ENCODE measurements at places on chromosomes 7 and 10. TPM values are rescaled to one million over a fixed set of nuclear protein-coding genes. Genes with fewer than 3 reads are reported as not detected.
A peak's percentile ranks its signal among the peaks of the same experiment; 100 is the strongest.

DNA sequence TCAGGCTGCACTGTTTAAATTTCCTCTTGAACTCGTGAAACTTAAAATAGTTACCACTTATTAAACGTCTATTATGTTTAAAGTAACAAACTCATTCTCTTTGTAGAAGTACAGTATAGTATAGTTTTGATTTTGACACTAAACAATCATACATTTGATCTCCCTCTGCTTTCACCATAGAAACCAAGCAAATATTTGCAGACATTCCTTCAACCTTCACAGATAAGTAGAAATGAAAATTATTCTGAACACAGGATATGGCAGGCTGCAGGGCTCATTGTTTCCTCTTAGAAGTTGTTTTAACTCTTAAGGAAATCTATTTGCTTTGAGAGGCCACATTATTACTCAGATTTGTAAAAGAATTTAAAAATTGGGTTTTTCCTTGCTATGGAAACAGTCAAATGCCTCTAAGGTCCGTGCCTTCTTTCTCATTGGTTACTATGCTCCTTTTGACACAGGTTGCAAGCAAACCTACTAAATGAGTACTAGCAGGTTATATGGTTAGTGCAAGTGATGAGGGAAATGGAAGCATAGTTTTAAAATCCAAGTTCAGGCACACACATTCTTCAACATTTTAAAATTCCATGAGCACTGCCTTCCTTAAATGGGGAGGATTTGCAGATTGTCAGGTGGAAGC lies 92.8 kb upstream of the FAM133B start:
- DNase-seq, result no peak

- DNase-seq, result no peak
Measured at GRCh38 chr10:75000748-75001321, 110.6 kb upstream of the SAMD8 start.

- DNase-seq, result no peak
Measured at GRCh38 chr10:5040010-5040673, 36.5 kb upstream of the AKR1C2 start.

NUDT1 gene
- 63.9 TPM for total RNA-seq

GRCh38 chr7:130417213-130417612 lies 23.6 kb downstream of the CEP41 start:
- no peak for DNase-seq

PLXDC2 gene
- total RNA-seq, result 30.1 TPM

- DNase-seq, result no peak
Measured at GRCh38 chr10:49157229-49157628, 23.4 kb upstream of the FAM170B start.

- DNase-seq, result no peak
Measured at GRCh38 chr7:24974026-24974832, 5.7 kb downstream of the OSBPL3 start.

- no peak for DNase-seq
Measured at GRCh38 chr7:10592604-10593003, 381.1 kb upstream of the PHF14 start.

DNA sequence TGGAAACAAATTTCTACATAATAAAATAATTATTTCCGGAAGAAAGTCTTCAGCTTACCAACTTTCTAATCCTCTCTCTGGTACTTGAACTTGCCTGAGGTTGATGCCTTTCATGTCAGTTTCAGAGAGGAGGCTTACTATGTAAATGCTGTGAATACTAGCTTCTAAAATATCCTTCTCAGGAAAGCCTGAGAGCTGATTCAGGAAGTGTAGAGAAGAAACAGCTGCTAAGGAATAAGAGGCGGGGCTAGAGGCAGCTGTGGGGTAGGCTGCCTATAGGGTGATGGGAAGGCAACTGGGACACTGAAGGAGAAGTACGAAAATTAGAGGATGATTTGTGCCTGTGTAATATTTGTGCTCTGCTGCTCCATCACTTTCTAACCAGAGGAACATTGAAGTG lies 69.3 kb downstream of the AVL9 start:
- no peak for DNase-seq

FOXP2 gene
- total RNA-seq, result 0.25 TPM

- DNase-seq, result no peak
Measured at GRCh38 chr7:44893710-44894234, 8.4 kb upstream of the PURB start.

SNX8 gene
- 15.0 TPM for total RNA-seq

- DNase-seq, result no peak
Measured at GRCh38 chr7:157416011-157416410, 79.2 kb downstream of the DNAJB6 start.

HELLS gene
- total RNA-seq, result 314 TPM

ZCWPW1 gene
- total RNA-seq, result 1.4 TPM

- DNase-seq, result no peak
Measured at GRCh38 chr7:142463401-142463850, 205.6 kb upstream of the PRSS58 start.

DNA sequence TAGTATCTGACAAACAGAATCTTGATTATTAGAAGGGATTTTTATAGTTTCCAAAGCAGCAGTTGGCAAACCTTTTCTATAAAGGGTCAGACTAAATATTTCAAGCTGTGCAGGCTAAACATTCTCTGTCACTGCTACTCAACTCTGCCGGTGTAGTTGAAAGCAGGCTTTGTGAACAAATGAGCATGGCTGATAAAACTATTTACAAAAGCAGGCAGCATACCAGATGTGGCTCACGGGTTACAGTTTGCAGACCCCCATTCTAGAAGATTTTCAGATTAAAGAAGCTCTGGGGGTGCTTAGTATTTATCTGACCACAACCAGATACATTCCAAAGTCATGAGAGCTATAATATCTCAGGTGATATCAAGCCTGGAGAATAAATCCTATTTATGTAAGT lies 1017.5 kb downstream of the SORCS1 start:
- DNase-seq, result peak; percentile 39

DNA sequence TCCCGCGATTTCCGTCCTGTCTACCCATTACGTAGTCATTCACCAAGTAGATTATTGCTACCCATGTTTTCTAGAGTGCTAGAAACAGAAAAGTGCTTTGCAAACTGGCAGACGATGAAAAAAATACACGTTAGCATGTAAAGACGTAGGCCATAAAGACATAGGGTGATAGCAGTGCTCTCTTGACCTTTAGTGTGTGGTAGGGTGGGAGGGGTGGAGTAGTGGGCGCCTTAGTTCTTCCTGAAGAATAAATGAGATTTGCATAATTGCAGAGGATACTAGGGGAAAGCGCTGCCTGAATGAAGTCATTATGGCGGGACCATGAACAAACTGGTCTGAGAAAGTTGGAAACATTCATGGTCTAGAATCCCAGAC lies 948 bp downstream of the ZNF485 start:
- DNase-seq, result no peak

EPHB6 gene
- 4.8 TPM for total RNA-seq

NEUROD6 gene
- total RNA-seq, result not detected

SLC18A3 gene
- total RNA-seq, result not detected

DNA sequence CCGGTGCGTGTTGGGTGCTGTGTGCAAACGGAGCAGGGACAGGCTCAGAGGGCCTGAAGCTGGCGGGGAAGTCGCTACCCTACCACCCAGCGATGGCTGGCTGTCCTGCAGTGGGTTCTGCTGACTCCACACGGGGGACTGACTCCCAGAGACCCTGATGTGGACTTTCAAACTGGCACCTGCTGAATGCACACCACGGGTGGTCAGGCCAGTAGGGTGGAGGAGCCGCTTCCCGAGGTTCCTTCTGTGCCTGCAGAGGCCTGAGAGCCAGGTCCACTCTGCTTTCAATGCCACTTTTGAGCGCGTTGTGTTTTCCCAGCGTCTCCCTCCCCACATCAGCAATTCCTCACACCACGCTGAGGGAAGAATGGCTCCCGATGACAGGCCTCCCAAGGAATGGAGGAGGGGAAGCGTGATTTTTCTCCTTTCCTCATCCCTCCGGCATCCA lies 135.3 kb downstream of the ADARB2 start:
- no peak for DNase-seq

- no peak for DNase-seq
Measured at GRCh38 chr7:41870461-41871138, 167.7 kb upstream of the INHBA start.
